Activated CD8-positive, alpha-beta memory T cell treated with anti-CD3 and anti-CD28 coated beads, Interleukin-2, amount 50 U/mL, for 4 hours (primary cell): ENCODE measurements at places on chromosomes 2 and 18.

GRCh38 chr18:45930963-45931362, 36.2 kb downstream of the EPG5 start:
- no peak for DNase-seq

DNA sequence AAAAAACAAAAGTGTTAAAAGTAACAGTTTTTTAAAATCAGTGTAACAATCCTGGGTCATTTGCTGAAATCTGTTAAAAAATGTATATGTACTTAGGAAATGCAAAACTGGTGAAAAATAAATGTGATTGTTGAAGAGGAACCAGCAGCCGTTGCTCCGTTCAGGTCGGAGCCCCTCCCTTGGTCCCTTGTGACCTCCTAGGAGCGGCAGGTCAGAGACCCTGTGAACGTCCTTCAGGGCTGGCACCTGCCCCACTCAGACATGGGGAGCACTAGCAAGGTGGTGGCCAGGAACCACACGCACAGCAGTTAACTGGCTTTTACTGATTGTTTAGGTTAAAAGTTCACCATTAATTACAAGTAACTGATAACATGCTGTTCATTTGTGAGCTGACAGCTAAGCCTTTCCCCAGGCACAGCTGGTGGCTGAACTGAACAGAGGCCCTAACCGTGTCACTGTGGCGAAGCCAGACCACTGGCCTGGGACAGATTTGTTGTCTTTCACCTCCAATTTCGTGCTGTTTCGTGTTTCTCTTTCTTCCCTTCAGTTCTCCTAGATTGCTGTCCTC, 159.2 kb upstream of the ALKAL2 start:
- no peak for DNase-seq

- DNase-seq: no peak
These were observed 48.9 kb upstream of the NABP1 start for GRCh38 chr2:191629001-191629453.

DNA sequence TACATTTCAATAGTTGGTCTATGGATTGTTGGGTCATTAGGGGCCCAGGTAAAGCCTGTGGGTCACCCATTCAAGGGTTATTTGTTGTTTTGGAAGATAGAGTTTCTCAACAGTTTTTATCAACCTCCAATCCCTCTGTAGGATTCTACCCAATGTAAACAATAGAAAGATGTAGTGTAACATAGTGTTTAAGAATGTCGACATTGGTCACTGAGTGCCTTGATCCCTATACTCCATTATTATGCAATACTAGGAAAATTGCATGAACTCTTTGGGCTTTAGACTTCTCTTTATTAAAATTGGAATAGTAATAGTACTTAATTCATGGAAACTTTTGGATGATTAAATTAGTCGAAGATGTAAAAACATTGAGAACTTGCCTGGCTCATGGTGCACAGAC, 292.1 kb downstream of the GPD2 start:
- no peak for DNase-seq

GRCh38 chr2:60549238-60549927, 4.1 kb downstream of the BCL11A start:
- DNase-seq: no peak
